Panc1 (cell line): ENCODE measurements at places on chromosomes 16 and 17.
A peak's percentile ranks its signal among the peaks of the same experiment; 100 is the strongest.

GRCh38 chr17:19787733-19788357 is 39.7 kb upstream of the ALDH3A1 start:
- no peaks in the 10 kb centered on the region for H3K4me1 ChIP-seq
- H3K4me3 ChIP-seq, result no peak overlapping the region
- H3K36me3 ChIP-seq, result no peaks in the 10 kb centered on the region
- DNase-seq, result no peak
- H3K27ac ChIP-seq, result no peak overlapping the region

- no peaks in the 10 kb centered on the region for H3K27me3 ChIP-seq
- no peaks in the 10 kb centered on the region for H3K36me3 ChIP-seq
- H3K4me3 ChIP-seq, result no peak overlapping the region
- DNase-seq, result no peak
These were observed 535.2 kb upstream of the CDH11 start for GRCh38 chr16:65657071-65657494.

DNA sequence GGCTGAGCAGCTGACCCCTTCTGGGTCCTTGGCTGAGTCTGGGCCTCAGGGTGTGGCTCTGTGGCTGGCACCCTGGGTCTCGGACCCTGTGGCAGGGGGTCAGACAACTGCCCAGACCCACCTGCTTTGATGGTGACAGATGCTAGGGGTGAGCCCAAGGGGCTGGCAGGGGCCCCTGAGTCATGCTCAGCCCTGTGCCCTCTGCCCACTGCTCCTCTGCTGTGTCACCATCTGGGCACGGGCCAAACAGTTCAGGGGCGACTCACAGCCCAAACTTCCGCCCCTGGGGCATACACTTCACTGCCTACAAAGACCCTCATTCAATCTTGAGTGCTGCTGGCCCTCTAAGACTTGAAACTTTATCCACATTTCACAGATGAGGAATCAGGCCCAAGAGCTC is 5.7 kb downstream of the ADGRG1 start:
- H3K27ac ChIP-seq, result no peak overlapping the region
- H3K4me3 ChIP-seq, result no peak overlapping the region
- no peaks in the 10 kb centered on the region for H3K27me3 ChIP-seq

DNA sequence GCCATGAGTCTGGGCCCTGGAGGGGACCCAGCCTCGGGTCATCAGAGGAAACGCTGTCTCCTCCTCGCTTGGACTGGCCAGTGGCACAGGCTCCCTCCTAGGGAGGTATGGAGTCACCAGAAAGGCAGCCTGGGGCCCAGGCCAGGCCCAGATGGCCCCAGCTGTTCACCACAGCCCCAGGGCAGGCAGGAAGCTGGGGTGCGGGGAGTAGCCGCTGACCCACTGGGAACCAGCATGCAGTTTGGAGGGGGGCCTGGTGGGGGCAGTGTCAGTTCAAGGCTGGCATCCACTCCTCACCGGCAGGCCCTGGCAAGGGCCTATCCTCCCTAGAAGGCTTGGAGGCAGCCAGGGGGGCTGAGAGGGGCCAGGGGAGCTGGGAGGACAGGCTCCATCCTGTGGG is 48.8 kb downstream of the SDK2 start:
- H3K4me1 ChIP-seq, result no peaks in the 10 kb centered on the region
- no peaks in the 10 kb centered on the region for H3K36me3 ChIP-seq
- H3K27ac ChIP-seq, result no peak overlapping the region
- no peak for DNase-seq

DNA sequence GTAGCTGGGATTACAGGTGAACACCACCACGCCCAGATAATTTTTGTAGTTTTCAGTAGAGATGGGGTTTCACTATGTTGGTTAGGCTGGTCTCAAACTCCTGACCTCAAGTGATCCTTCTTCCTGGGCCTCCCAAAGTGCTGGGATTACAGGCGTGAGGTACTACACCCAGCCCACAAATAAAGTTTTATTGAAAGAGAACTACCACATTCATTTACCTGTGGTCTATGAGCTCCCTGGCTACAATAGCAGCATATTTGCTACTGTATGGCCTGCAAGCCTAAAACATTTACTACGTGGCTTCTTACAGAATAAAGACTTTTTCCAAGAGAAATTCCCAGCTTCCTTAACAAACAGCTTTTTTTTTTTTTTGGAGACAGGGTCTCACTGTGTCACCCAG is 3.4 kb downstream of the METTL9 start:
- no peak overlapping the region for H3K4me3 ChIP-seq
- no peak overlapping the region for H3K27ac ChIP-seq
- DNase-seq, result no peak
- no peaks in the 10 kb centered on the region for H3K27me3 ChIP-seq
- H3K4me1 ChIP-seq, result peaks cover 12% of the 10 kb centered on the region

DNA sequence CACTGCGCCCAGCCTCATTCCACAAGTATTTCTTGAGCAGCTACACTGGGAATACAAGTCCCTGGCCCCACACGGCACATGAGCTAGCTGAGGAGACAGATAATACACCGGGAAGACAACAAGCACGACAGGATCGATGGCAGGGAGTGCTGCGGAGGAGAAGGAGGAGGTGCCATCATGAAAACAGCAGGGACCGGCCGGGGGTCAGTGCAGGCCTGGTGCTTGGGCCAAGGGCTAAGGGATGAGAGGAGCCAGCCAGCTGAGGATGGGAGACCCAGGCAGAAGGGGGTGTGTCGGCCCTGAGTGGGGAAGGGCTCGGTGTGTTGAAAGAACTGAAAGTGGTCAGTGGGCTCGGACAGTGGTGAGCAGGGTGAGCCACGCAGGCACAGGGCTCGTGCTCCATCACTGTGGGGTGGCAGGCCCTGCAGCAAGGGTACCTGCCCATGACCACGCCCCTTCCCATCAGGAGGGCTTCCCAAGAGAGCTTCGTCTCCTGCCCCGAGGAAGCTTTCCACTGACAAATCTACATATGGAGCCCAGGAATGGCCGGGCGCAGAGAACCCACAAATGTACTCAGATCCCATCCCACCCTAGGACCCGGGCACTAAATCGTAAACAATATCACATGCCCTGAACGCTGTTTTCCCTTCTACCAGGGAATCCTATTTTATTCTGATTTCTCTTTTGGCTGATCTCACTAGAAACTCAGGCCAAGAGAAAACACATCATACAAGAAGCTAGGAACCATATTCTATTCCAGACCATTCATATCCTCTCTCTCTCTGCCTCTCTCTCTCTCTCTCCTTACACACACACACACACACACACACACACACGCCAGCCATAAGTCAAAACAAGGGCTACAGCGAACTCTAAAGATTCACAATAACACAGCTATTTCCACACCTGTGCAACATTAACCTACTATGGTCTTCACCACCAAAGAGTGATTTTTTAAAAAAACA is 50.7 kb upstream of the TNRC6C start:
- DNase-seq, result no peak
- H3K27ac ChIP-seq, result no peak overlapping the region
- H3K4me1 ChIP-seq, result no peaks in the 10 kb centered on the region
- H3K36me3 ChIP-seq, result no peaks in the 10 kb centered on the region
- H3K27me3 ChIP-seq, result peaks cover 22% of the 10 kb centered on the region
- H3K4me3 ChIP-seq, result no peak overlapping the region

- H3K4me3 ChIP-seq, result no peak overlapping the region
- no peaks in the 10 kb centered on the region for H3K36me3 ChIP-seq
These were observed 20.5 kb upstream of the CACNA1H start for GRCh38 chr16:1132431-1132830.

DNA sequence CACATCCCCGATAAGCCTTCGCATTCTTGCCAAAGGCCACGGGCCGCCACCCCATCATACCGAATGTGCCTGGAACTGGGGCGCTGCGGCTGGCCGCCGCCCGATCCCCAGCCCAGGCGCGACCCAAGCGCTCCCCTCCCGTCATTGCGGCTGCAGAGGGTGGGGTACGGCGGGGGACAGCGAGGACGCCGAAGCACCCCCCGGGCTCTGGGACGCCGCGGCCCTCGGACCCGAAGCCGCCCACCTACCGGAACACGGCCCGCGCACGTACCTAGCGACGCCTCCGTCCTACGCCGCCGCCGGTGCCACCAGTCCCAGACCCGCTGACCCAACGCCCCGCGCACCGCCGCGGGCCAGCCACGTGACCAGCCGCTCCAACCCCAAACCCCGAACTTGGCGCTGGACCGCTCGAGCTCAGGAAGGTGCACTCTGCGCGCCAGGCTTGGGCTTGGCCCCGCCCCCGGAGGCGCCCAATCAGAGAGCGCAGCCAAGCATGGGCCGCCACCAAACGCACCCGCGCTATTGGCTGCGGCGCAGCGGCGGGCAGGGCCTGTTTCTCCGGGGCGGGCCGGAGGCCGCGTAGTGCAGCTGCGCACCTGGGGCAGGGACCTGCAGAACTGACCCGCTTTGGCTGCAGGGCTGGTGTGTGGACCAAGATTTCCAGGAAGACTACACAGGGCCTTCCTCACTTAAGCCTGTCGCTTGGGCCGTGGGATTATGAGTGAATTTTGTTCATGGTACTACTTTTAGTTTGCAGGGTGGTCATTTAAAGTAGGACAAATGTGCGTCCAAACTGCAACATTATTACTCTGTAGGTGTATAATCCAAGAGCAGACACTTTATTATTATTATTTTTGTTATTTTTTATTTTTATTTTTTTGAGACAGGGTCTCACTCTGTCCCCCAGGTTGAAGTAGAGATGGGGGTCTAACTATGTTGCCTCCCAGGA is at the start of gene SHMT1:
Gene SHMT1, minus strand, starts transcription at position 450 of the 949 bp plus-strand sequence. CDS start 7,569 bp downstream, outside the sequence.
- no peaks in the 10 kb centered on the region for H3K36me3 ChIP-seq
- DNase-seq, result peak; percentile 45
- peak within 1 kb of the TSS; percentile 79 for H3K4me3 ChIP-seq
- peak within 1 kb of the TSS; percentile 72 for H3K27ac ChIP-seq

DNA sequence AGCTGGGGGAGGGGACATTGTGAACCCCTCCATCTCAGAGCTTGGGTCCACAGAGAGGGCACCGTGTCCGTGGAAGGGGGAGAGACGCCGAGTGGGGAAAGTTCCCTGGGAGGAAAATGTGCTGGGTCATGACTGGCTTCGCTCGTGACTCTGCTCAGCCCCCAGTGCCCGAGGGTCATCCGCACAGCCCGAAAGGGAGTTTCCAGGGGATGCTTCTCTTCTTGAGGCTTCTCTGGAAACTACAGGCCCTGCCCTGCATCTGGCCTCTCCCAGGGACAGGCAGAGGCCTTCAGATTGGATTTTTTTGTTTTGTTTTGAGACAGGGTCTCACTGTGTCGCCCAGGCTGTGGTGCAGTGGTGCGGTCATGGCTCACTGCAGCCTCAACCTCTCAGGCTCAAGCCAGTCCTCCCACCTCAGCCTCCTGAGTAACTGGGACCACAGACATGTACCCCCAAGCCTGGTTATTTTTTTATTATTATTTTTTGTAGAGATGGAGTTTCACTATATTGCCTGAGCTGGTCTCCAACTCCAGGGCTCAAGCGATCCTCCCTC is 9.8 kb upstream of the GSE1 start:
- H3K4me3 ChIP-seq, result no peak overlapping the region
- H3K4me1 ChIP-seq, result peaks cover 83% of the 10 kb centered on the region
- peak overlapping the region; percentile 85 for H3K27ac ChIP-seq
- DNase-seq, result no peak
- no peaks in the 10 kb centered on the region for H3K27me3 ChIP-seq

DNA sequence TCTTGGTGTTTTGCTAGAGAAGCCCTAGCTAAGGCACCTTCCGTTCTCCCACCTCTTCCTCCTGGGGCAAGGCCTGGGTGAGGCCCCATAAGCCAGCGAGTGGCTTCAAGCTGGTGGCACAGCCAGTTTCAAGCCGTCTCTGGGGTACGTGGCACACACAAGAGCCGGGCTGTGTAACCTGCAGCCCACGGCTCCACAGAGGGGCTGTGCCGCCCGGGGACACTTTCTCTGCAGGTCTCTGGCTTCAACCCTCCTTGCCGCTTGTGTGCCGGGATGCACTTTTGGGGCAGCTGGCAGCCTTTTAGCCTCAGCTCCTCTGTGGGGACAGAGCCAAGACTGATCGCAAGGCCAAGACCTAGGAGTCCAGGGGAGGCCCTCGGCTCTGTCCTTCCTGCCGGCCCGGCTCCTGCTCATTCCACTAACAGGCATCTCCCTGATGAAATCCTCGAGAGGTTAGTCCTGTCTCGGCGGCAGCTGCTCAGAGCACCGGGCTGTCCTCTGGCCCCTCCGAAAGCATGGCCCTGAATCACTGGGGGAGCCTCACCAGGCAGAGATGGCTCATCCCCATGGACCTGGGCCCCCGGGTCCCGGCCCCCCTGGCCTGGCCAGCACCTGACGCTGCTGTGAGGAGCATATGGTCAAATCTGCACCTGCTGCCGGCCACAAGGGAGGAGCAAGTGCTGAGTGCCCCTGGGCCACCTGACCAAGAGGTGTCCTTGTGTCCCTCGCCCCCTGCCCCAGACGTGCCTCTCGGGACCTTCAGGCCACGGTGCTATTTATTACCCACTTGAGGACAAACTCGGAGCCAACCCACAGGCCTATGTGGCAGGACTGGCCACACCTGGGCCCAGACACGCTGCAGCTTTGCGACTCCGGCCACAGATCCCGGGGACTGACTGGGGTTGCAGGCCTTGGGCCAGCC is 98.5 kb downstream of the METRNL start:
- no peaks in the 10 kb centered on the region for H3K27me3 ChIP-seq
- no peak overlapping the region for H3K4me3 ChIP-seq
- no peaks in the 10 kb centered on the region for H3K4me1 ChIP-seq
- no peaks in the 10 kb centered on the region for H3K36me3 ChIP-seq
- no peak overlapping the region for H3K27ac ChIP-seq

GRCh38 chr17:17874478-17874877 is 37.7 kb upstream of the SREBF1 start:
- no peaks in the 10 kb centered on the region for H3K27me3 ChIP-seq
- no peak overlapping the region for H3K27ac ChIP-seq
- no peaks in the 10 kb centered on the region for H3K36me3 ChIP-seq
- no peak overlapping the region for H3K4me3 ChIP-seq
- no peak for DNase-seq

DNA sequence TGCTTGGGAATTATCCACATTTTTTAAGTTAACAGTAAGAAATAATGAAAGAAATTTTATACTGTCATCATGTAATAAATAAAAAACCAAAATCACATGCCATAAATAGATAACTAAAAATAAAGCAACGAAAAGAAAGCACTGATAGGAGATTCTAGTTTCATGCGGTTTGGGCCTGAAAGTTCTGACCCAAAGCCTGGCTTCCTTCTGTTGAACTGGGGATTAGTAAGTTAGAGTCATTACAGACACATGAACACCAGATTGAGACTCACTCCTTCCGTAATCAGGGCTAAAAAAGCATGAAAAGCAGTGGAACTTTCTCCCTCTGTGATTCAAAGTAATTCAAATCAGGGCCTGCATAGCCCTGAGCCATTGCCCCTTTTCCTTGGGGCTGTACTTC is 13.2 kb upstream of the SLC6A2 start:
- no peak overlapping the region for H3K4me3 ChIP-seq
- H3K36me3 ChIP-seq, result no peaks in the 10 kb centered on the region

DNA sequence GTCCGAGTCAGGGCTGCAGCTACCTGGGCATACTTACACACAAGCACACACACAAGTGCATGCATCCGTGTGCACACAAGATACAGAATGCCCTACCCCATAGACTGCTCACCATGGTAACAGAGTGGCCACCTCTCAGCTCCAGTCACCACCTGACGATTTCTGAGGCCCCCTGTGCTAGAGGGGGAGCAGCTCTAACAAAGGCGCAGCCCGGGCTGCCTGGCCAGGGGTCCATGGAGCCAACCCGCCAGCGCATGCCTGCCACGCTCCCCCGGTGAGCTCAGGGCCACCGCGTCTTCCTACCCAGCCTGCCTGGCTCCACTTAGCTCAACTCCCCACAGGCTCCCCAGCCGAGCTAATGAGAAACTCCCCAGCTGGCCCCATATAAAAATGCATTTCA is 75.5 kb downstream of the ZNF423 start:
- no peaks in the 10 kb centered on the region for H3K36me3 ChIP-seq
- no peaks in the 10 kb centered on the region for H3K4me1 ChIP-seq
- H3K27me3 ChIP-seq, result no peaks in the 10 kb centered on the region
- DNase-seq, result no peak
- H3K27ac ChIP-seq, result no peak overlapping the region

- H3K4me3 ChIP-seq, result no peak overlapping the region
- no peaks in the 10 kb centered on the region for H3K36me3 ChIP-seq
- peaks cover 39% of the 10 kb centered on the region for H3K27me3 ChIP-seq
- peaks cover 3% of the 10 kb centered on the region for H3K4me1 ChIP-seq
- DNase-seq, result no peak
These were observed 45.1 kb downstream of the IRX6 start for GRCh38 chr16:55369151-55369550.
